ENCODE measurements at places on chromosomes 7 and 10.

DNA sequence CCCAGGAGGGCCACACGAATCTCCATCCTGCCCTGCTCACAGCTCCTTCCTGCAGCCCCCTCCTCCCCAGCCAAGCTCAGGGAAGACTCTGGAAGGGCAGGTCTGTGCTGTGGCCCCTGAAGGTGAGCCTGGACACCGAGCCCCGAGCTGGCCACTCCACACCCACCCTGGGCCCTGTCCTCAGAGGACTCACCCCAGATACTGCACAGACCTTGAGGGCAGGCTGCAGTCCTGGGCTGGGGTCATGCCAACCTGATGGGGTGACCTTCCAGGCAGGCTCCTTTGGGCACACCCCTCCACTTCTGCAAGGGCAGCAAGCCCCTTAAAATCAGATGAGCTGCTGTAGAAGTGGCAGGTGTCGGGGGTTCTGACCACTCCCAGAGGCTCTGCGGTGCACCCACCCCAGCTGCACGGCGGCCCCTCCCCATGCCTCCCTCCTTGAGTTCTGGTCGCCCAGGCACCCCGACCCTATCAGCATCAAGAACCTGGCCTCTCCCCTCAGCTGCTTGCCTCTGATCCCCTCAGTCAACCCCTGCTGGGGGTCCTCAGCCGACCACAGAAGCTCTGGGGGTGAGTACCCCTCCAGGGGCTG is 24.3 kb downstream of the YKT6 start:
- DNase-seq = no peak

DNA sequence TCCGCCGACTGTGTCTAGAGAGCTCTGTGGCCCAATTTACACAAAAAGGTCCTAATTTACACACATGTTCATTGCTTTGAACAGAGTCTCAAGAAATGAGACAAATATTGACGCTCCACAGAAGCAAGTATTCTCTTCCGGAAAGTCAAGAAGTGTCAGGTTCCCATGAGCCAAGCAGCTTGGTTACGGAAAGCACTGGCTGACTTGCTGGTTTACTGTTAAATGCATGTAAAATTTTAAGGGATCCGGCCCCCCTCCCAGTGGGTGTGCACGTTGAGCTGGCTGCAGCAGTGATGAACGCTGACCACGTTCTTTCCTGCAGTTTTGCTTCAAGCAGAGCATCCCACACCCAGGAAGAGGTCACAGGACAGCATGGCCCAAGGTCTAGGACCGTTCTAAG is 76.8 kb downstream of the DIP2C start:
- DNase-seq = no peak

- no peak for DNase-seq
These were observed 7.3 kb upstream of the ELFN1 start for GRCh38 chr7:1662767-1663166.

- peak; percentile 100 for DNase-seq
These were observed 2.5 kb upstream of the MACC1 start for GRCh38 chr7:20219446-20220292.

DNA sequence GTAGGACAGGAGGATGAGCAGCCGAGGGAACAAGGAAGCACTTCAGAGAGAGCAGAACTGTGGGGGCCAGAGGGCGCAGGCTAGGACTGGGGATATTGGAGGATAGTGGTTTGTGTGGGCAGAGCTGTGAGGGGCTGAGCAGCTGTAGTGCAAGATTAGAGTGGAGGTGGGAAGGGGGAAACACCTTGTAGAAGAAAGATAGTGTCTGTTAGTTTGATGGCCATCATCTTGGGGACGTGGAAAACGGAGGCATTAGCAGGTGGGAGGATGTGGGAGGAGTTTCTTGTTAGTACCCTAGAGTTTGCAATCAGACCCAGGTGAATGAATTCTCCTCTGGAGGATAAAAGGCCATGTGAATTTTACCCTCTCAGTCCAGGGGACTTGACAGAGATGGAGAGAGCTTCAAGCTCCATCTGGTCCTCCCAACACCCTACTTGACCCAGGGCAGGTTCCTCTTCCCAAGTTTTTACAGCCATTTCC is 34.0 kb downstream of the PRSS2 start:
- DNase-seq = no peak

- DNase-seq = no peak
These were observed 21.9 kb downstream of the SFR1 start for GRCh38 chr10:104143829-104144228.

DNA sequence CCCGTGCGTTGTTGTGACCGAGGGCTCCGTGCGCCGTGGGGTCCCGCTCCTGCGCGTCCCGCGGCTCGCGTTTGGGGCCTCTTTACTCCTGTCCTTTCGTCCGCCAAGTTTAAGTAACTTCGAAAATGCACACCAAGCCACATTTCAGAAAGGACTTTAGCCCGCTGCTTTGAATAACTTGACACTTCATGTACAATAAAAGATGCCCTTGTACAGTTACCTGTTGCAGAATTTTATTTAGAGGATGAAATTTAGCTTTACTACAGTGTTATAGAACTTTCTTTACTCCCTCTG is 459 bp downstream of the SUGCT start:
- DNase-seq = no peak

GRCh38 chr7:23011222-23011924 is 2.6 kb downstream of the HYCC1 start:
- DNase-seq = no peak

GRCh38 chr10:130220251-130221185 is 84.3 kb downstream of the GLRX3 start:
- DNase-seq = no peak

GRCh38 chr10:24288581-24288980 is 79.6 kb downstream of the KIAA1217 start:
- DNase-seq = no peak

DNA sequence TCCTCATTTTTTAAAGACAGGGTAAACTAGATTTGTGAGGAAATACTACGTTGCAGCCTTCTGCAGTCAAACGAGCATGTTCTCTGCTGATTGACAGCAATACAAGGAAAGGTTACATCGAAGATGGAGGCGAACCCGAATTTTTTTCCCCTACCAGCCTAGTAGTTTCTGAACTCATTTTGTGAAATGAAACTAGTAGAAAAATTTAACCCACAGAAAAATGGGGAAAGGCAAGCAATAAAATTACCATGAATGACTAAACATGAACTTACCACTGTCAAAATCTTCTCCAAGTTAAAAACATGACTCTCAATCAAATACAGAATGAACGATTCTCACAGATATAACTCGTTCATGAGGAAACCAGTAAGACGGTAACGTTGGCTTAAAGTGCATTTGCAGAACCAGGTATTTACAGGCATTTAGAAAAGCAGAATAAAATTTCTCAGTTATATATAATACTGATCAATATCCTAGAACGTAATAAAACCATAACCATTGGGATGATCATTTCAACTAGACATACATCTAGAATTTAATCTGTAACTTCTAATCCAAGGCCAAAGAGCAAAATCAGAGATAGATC is 73.9 kb downstream of the CELF2 start:
- no peak for DNase-seq

- no peak for DNase-seq
These were observed at the start of gene TRIM8 for GRCh38 chr10:102644066-102644645. Gene TRIM8 (plus strand): TSS chr10:102644479. CDS start chr10:102644618, 139 bp downstream.

DNA sequence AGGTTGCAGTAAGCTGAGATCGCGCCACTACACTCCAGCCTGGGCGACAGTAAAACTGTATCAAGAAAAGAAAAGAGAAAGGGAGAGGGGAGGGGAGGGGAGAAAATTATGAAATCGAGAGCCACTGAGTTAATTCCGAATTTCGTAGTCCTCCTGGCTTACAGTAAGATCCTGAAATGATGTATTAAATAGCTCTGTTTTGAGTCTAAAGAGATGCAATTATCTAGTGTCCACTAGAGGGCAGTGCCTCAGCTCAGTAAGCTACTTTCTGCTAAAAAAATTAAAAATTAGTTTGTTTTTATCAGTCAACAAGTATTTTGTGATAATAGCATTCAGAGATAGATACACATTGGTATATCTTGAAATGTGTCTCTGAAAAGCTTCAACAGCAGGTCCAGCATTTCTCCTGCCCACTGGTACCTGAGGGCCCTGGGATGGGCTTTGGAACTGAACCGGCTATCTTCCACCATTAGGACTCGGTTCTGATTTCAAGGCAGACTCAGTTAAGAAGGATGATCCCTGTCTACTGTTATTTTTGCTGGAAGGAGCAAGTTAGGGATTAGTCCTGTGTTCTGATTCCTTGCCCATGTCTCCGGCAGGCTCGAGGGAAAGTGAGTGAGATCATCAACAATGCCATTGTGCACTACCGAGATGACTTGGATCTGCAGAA is 19.5 kb downstream of the TSPAN33 start:
- DNase-seq = no peak

DNA sequence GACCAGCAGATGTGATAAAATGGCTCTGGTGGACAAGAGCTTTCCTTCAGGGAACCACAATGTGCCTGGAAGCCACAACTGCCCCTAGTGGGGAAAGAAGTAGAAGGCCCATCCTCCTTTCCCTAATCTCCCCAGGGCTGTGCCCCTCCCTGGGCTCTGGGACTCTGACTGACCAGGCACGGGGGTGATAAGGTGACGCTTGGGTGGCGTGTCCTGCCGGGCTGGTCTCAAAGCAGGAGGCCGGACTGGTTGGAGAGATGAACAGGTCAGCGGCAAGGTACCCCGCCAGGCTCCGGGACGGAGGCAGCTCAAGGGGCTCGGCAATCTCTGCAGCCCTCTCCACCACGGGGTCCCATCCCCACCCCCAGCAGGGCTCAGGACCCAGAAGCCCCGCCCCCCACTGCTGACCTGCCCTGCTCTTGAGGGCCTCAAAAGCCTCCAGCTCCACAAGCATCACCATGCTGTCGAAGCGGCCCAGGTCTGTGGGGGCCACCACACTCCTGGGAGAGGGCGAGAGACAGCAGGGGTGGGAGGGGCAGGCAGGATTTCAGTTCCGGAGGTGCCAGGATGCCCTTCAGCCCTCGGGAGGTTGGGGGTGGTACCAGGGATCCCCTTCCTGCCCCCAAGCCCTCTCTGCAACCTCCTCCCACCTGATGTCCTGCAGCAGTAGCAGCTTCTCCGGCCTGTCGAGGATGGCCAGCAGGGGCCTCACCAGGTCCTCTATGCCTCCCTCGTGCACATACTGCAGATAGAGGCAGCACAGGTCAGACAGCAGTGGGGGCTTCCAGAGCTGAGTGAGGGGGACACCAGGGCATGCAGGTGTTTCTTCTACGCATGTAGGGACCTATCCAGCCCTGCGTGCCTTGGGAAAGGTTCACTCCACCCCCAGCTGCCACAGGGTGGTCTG is 12.2 kb downstream of the LZTS2 start:
- no peak for DNase-seq

- DNase-seq = no peak
These were observed 259.8 kb upstream of the KLF14 start for GRCh38 chr7:130993671-130994365.

DNA sequence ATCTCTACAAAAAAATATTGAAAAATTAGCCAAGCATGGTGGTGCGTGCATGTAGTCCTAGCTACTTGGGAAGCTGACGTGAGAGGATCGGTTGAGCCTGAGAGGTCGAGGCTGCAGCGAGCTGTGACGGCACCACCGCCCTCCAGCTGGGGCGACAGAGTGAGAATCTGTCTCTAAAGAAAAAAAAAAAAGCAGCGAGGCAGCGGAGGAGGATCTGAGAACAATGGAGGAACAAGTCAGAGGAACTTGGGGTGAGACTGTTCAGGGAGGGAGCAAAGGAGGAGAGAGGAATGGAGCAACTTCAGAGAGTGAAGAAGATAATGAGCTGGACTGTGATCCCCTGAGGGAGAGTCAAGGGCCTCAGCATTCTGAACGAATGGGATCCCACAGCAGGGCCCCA is 85.4 kb downstream of the MKX start:
- no peak for DNase-seq

- peak; percentile 37 for DNase-seq
These were observed 23.9 kb downstream of the CUL1 start for GRCh38 chr7:148722340-148723165.

- no peak for DNase-seq
These were observed 43.8 kb downstream of the NEBL start for GRCh38 chr10:20853276-20853675.

- DNase-seq = no peak
These were observed 6.5 kb downstream of the TSPAN15 start for GRCh38 chr10:69457771-69458237.

DNA sequence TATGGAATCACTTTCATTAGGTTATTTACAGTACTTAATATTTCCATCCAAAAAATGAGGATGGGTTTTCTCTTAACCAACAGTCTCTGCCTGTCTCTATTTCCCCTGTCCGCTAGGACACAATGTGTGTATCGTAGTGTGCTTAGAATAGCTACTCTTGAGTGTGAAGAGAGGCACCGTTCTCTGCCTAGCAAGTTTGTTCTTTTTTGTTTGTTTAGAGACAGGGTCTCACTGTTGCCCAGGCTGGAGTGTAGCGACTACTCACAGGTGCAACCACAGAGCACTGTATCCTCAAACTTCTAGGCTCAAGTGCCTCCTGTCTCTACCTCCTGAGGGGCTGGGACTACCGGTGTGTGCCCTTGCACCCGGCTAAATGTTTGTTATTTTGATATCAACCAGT is 121.9 kb downstream of the ANK3 start:
- no peak for DNase-seq

- DNase-seq = peak; percentile 70
These were observed 68.5 kb downstream of the MAP3K8 start for GRCh38 chr10:30502266-30503060.

- no peak for DNase-seq
These were observed 62.3 kb downstream of the DLG5 start for GRCh38 chr10:77864151-77864851.

DNA sequence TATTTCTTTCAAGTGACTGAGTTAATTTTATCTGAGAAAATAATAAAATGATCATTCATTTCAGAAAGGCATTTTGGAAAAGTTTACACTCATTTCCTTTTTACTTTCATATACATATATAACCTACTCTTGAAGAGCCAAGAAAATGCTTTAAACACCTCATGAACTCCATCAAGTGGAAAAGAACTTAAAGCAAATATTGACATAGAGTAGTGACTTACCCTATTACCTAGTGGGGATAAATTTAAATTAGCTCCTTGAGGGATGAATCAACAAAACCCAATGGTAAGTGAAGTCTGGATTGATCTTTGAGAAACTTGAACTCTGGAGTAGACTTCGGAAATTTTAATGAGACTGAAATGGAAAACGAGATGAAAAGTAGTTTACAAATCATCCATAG is 88.6 kb downstream of the TMEM26 start:
- no peak for DNase-seq

GRCh38 chr7:34064519-34065158 is 159.3 kb downstream of the BMPER start:
- no peak for DNase-seq

GRCh38 chr10:73893426-73893825 is 17.5 kb upstream of the PLAU start:
- no peak for DNase-seq

DNA sequence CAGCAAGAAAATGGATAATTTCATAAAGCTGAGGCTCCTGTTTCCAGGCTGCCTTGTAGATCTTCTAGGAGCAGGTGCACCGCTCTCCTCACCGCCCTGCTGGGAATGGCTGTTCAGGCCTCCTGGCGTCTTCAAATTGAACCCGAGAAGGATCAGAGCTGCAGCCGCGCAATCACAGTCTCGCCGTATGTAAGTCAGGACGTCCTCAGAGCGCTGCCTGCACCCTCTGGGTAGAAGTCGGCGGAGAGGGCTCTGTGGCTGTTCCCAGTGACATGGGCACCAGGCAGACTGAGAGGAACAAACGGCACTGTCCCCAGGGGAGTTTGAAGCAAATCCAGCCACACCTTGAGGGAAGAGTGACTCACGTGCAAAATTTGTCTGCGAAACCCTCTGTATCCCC is 476.9 kb downstream of the TCERG1L start:
- DNase-seq = no peak

GRCh38 chr10:7258948-7259523 is 151.8 kb downstream of the SFMBT2 start:
- DNase-seq = peak; percentile 35

Data from GF-D8 (cell line).